ENCODE measurements at places on chromosomes 7 and 10. TPM values are rescaled to one million over a fixed set of nuclear protein-coding genes. Genes with fewer than 3 reads are reported as not detected.

DNA sequence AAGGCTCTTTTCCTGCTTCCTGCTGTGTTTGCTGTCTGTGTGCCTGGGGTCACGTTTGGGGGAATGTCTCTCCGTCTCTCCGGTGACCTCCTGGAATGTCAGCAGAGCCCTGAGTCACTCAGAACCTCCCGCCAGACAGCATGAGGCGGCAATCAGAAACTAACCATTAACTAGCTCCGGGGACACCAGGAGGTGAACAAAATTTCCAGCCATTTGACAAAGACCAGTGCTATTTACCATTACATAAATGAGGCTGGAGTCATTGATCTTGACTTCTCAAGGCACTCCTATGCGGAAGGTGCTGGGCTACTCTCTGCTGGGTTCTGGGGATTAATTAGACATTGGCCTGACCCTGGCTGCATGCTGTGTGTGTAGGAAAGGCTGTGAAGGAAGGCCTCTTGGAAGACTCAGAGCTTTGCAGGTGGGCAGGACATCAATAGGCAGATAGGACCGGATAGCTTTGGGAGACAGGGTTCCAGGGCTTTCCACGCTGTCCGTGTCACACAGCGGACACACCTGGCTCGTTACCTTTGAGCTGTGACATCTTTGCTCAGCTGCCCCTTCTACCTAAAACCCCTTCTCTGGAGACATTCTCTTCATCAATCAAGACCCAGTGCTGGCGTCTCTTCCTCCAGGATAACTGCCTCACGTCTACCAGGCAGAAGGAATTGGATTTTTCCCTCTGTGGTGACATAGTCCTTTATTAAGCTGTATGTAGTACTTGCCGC, 77.0 kb downstream of the PFKFB3 start:
- no peak for DNase-seq

GRCh38 chr7:88401009-88401623, 94.4 kb upstream of the STEAP4 start:
- DNase-seq, result no peak

- no peak for DNase-seq
Observed at GRCh38 chr7:16106300-16106699, 315.0 kb downstream of the CRPPA start.

- DNase-seq, result no peak
Observed at GRCh38 chr7:7180725-7181449, 1.5 kb upstream of the C1GALT1 start.

- DNase-seq, result no peak
Observed at GRCh38 chr7:157635148-157635500, 298.3 kb downstream of the DNAJB6 start.

CHST3 gene
- total RNA-seq, result 0.38 TPM

- DNase-seq, result no peak
Observed at GRCh38 chr10:89030791-89031190, 40.2 kb downstream of the FAS start.

OR2A42 gene
- total RNA-seq, result not detected

GRCh38 chr7:155422151-155422550, 35.8 kb upstream of the EN2 start:
- no peak for DNase-seq

GRCh38 chr7:16695621-16696237, 49.7 kb downstream of the BZW2 start:
- no peak for DNase-seq

- DNase-seq, result no peak
Observed at GRCh38 chr10:119650062-119650461, 1.1 kb upstream of the BAG3 start.

DNA sequence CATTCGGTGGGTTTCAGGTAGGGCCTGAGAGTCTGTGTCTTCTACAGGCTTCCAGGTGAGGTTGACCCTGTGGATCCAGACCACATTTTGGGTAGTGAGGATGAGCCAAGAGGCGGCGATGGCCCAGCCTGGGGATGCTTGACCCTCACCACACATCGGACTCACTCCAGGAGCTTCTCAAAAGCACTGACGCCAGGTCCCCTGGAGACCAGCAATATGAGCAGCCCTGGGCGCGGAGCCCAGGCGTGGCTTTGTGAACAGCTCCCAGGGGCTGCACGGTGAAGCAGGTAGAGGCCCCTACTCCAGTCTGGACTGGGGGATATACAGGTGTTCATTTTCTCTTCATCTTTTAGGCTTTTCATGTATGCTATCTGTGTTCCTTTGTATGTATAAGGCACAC, 139.7 kb upstream of the PCBD1 start:
- no peak for DNase-seq

ASB10 gene
- not detected for total RNA-seq

DNA sequence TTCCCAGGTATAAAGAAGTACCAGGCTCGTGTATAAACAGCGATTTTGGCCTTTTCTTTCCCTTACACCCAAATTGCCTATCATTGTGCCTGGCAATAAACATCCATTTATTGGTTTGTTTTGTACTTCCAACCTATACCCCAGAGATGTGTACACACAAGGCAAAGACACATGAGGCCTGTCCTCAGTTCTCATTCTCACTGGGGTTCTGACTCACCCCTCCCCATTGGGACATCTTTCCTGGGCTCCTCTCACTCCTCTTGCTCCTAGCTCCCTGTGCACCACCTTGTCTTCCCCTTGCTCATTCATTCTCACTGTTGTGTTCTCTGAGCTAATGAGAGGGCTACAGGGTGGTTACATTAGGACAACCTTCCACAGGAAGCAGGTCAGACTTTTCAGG, 240.7 kb downstream of the ANK3 start:
- DNase-seq, result no peak

TMEM139 gene
- total RNA-seq, result 1.3 TPM

GRCh38 chr7:11341285-11341944, 367.7 kb downstream of the PHF14 start:
- DNase-seq, result no peak

DNA sequence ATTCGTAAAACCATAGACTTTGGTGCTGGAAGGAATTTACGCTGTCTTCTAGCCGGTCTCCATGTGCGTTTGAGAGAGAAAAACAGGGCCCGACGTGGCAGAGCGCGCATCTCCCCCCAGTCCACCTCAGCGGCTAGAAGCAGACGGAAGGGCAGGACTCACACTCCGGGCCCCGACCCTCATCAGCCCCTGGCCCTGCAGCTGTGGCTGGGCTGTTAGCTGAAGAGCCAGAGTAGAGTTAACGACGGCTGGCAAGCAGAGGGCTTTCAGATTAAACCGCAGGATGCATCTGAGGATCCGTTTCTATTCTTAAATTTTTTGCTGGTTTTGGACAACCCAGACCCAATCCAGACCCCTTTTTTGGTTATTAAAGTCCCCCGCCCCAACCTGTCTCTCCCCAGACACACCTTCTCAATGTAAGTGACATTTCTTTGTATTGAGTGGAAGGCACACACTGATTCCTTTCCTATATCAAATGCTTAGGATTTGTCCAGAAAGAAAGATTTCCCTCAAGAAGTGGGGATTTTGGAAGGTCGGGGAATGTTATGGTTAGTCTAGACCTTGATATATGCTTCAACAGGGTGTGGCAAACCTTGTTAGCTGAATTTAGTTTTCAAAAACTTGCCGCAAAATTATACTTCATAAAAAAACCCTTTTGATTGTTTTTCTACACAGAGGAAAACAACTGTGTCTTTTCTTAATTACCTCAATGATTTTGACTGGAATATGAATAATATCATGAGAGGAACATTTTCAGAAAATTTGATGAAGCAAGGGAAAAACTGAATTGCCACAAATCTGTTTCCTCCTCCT, 1.7 kb upstream of the TBX20 start:
- no peak for DNase-seq

DNA sequence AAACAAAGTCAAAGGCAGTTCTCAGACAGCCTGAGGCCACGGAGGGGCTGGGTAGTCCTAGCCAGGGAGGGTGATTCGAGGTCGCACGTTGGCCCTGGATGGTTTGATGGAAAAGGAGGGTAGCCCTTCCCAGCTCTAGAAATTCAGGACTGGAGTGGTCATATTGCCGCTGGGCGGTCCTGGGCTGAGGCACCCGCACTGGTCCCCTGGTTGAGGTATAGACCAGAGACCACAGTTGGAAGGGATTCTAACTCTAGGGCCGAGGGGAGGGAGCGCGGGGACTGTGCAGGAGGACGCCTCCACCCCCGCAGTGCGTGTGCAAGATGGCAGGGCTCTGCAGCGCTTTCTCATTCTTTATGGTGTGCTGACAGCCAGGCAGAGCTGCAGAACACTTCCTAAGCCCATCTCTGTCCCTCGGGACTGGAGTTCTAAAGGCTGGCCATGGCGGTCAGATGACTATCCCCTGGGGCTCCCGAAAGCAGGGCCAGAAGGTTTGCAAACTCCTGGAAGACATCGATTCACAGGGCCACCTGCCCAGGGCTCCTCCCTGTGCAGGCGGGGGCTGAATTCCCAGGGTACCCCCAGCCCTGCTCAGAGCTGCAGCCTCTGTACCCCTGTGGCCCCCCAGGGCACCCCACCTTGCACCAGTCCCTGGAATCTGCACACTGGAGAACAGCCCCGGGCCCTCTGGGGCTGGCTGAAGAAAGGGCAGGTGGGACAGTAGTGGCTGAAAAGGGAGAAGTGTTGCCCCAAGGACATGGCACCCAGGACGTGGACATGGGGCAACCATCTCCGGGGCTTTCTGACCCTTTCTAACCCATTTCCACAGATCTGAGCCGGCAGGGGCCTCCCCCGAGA, 51.0 kb upstream of the ELN start:
- no peak for DNase-seq

DNA sequence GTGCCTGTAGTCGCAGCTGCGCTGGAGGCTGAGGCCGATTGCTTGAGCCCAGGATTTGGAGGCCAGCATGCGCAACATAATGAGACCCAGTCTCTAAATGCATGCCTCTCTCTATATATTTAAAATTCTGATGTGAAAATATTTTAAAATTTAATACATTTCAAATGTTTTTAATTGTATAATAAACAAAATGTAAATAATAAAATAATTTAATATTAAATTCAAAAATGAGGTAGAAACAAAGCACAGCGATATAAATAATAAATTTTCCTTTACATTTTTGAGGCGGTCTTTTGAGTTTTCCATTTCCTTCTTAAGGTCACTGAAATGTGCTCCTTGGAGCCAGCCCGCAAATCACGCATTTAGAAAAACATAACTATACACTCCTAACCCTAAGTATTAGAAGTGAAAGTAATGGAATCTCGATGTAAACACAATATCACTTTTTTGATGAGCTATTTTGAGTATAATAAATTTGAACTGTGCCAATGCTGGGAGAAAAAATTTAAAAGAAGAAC, 523 bp upstream of the CDK1 start:
- no peak for DNase-seq

GRCh38 chr7:13988065-13988464, 1.4 kb downstream of the ETV1 start:
- DNase-seq, result no peak

- DNase-seq, result no peak
Observed at GRCh38 chr7:24879291-24879690, 100.7 kb downstream of the OSBPL3 start.

DNA sequence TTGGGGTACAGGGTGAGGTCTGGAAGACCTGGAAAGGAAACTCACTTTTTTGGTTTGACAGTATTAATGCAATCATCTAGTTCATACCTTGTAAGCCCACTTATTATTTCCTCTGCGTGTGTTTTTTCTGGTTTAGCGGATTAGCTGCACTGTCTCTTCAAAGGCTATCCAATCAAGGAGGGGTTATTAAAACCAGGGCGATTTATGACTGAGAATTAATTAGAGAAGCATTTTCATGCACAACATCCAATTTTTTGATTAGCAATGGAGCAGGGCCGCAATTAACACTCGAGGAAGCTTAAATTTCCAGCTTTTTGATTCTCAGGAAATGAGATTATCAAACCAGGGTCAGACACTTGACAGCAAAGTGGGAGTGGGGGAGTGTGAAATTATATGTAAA, 248.9 kb downstream of the EXOC4 start:
- no peak for DNase-seq

DNA sequence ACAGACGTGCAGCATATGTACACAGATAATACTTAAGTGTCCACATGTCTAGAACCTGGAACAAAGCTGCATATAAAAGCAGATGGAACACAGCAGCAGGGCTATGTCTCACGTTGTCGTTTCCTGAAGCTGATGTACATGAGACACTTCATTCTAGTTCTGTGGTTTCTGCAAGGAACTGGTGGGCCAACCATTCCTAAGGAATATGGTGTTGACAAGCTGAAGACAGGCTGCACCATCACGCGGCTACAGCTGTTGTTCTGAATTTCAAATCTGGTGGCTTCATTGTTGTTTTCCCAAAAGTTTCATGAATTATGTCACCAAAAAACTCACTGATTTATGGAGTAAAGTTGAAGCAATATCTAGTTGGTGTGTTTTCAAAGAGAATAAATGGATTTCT, 33.7 kb downstream of the PRKAG2 start:
- DNase-seq, result no peak

GRCh38 chr10:88332503-88333247, 250.4 kb downstream of the RNLS start:
- DNase-seq, result no peak

NPY4R2 gene
- not detected for total RNA-seq

DNA sequence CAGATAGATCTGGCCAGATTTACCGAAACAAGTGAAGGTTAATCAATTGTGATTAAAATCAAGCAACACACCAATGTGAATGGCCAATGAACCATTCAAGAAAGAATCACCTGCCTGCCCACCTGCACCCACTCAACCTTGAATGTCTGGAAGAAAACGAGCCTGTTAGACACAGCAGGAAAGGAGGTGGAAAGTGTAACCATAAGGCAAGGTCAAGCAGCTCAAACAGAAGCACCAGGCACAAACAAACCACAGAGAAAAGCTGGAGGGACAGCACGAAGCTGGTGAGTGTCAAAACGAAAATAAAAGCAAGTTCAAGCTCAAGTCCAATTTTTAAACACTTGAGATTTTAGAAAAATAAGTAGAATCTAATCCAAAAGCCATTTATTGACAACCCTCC, 64.9 kb downstream of the STEAP1B start:
- no peak for DNase-seq

DNA sequence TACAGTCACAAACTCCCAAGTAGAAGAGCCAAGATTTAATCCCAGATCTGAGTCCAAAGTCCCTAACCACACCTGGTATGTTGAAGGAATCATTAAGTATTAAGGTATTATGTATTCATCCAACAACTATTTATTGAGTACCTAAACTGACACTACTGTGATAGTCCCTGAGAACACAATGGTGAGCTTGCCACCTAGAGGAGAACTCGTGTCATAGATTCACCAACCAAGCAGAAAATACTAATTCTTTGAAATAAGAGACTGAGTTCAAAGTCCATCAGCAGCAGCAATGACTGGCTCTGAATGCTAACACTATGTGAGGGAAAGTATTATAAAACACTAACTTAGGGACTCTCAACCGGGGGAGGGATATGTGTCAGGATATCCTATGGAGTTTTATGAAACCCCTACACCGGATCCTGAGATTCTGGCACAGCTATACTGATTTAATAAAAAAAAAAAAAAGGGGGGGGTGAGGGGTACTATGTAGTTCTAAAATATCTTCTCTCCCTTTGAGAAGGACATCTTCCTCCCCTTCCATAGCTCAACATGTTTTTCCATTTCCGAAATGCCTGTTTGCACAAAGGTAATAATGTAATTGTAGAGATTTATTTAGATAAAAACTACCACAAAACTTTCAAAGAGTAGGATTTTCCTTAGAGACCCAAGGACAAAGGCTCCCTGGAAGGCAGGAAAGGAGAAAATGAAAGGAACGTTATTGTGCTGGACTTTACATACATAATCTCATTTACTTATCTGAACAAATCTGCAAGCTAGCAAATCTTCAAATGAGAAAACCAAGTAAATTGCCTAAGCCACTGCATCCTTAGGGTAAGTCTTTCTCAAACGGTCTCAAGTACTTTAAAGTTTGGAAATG, 1.6 kb downstream of the NCOA4 start:
- DNase-seq, result peak; percentile 42

GRCh38 chr10:106395041-106395749, 769.3 kb downstream of the SORCS1 start:
- no peak for DNase-seq
